ENCODE measurements at places on chromosomes 1 and 21.

DNA sequence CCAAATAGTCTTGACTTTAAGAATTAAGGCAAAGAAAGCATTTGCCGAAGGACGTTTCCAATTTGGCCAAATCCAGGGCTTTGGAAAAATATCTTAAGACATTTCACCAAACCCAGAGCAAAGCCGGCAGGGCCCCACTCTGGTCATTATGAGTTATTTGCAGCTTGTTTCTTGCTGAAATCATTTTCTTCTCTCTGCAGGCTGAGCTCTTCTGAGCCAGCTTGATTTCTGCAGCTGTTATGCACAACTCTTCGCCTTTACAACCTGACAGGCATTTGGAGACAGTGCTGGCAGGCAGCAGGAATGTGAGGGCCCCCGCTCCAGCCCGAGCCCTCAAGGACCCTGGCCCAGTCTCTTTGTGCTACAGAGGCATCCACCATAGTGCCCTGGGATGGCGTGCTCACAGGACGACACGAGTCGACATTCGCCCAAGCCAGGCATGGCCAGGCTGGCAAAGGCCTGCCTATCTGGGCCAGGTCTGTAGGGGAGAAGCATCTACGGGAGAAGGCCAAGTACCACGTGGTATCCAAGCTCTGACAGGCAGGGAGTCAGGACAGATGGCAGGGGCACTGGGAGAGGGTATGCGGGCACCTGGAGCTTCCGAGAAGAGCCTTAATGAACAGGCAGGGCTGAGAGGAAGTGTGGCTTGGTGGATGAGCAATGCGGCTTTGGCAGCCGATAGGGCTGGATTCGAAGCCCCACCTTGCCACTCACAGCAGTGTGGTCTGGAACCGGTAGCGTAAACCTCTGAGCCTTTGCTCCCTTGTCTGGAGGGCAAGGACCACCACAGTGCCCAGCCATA is 32.3 kb downstream of the SYF2 start:
- DNase-seq: peak; percentile 37

- no peak for DNase-seq
Observed at GRCh38 chr1:54094001-54094729, 40.8 kb downstream of the TCEANC2 start.

DNA sequence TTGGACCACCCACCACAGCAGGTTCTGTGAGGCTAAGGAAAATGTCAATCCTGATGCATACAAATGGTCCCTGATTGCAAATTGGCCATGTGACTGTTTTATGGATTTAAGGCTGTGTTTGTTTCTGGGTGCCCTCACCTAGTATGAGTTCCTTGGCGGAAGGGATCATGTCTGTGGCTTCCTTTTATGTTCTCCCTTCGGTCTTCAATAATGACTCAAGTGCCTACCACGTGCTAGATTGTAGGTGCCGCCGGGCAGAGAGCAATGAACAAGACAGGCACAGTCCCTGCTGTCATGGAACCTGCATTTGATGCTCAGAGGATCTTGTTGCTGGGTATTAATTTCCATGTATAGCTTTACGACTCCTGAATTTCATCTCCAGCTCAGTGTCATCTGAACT is 9.8 kb upstream of the VWA5B1 start:
- DNase-seq: no peak

DNA sequence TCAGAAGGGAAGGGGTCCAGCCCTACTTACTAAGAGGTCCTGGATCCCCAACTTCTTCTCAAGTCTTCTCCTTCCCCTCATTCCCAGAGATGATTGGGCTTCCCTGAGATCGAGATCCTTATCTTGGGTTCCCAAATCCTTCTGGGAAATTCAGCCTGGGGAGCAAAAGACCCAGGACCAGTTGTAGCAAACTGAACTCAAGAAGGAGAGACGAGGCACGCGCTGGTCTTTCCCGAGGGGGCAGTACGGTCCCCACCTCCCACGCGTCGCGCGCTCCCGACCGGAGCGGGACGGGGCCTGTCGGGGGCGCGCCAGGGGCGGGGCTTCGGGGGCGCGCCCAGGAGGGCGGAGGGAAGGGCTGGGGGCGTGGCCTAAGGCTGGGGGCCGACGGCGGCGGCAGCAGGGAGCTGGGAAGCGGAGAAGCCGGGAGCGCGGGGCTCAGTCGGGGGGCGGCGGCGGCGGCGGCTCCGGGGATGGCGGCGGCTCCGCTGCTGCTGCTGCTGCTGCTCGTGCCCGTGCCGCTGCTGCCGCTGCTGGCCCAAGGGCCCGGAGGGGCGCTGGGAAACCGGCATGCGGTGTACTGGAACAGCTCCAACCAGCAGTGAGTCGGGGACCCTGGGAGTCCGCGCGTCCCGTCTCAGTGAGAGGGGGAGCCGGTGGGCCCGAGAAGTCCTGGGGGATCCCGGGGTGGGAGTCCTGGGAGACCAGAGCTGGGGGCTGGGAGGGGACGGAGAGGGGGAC is at the start of gene EFNA3:
Gene EFNA3 (plus strand): TSS at position 369 of the 741 bp plus-strand sequence. CDS start 105 bp downstream, at position 474.
- DNase-seq: peak; percentile 95

DNA sequence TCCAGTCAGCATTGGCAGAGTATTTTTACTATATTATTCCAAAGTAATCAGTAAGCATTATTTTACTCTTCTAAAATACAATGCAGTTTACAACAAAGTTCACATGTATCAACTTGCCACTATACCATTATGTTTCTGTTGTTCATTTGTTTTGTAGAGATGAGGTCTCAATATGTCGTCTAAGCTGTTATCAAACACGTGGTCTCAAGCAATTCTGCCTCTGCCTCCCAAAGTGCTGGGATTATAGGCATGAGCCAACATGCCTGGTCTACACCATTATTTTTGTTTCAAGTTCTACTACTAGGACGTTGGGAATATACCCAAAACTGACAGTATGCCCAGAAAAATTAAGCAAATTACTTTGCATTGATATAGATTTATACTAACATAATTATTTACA is 19.8 kb downstream of the FAF1 start:
- no peak for DNase-seq

DNA sequence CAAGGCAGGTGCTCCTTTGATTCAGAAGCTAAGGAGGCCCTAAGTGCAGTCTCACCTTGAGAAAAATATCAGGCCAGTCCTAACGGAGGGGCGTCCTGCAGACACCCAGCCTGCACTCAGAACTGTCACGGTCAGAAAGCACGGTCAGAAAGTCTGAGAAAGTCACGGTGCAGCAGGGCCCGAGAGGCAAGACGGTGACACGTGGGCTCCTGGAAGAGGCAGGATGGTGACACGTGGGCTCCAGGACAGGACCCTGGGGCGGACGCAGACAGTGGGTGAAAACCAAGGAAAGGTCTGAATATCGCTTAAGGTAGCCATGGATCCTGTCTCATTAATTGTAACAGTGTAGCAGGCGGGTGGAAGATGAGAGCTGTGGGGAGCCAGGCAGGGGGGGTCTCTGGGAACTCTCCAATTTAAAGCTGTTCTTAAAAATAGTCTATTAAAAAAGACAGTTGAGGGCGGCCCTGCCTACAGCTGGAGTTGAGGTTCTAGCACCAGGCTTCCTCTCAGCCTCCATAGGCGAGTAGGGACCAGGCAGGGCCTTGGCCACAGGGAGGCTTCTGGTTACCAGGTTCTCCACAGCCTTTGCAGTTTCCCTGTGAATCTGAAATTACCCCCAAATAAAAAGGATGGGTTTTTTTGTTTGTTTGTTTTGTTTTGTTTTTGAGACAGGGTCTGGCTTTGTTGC is 65.2 kb downstream of the FAAP20 start:
- no peak for DNase-seq

DNA sequence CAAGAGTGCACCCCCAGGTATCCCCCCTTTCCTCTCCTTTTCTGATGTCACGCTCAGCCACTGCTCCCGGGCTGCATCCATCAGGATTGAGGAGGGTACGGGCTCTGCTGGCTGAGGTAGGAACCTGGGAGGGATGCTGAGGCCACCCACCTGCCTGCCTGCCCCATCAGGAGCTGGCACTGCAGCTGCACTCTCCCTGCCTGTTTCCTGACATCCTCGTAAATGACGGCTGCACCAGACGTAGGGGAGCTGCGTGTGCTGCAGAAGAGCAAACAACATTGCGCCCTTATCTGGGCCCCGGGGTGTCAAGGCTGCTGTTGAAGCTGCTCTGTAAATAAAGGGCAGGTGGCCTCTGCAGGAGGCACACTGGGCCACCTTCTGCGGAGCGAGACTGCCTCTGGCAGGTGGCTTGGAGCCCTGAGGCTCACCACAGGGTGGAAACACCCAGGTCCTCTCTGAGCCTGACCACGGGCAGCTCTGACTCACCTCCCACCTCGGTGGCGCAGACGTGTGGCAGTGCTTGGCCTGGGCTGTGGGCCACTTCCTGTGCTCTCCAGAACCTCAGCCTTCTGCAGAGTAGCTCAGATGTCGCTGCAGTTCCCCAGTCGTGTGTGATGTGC is 30.9 kb downstream of the SNAP47 start:
- DNase-seq: peak; percentile 58

DNA sequence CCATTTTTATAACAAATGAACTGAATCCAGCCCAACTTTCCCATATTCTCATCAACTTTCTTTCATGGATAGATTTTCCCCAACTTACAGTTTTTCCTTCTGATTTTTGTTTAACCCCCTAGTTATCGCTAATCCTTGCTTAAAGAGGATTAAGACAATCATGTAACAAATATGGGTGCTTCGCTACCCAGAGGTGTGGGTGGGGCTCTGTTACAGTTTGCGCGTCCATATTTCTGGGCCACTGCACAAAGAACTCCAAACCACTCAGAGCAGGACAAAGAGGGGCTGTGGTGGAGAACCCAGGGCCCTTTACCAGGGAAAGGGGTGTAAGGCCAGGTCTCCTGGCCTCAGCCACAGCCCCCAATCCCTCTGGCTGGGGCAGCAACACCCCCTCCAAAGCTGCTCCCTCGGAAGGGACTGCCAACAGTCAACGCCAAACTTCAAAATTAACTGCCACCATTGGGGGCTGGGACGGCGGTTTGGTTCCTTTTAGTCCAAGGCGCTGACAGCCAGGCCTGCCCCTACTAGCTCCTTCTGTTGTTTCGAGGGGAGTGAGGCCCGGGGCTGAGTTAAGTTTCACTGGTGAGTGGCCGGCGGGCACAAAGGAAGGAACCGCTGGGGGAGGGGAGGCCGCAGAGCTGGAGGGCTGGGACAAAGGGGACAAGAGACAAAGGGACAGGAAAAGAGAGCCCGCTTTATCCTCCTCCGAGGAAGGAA is 27.9 kb downstream of the SSBP3 start:
- no peak for DNase-seq

- DNase-seq: no peak
Observed at GRCh38 chr1:86646256-86646655, 58.1 kb upstream of the SH3GLB1 start.

All from upper lobe of left lung (tissue), 6 donors.